Keratinocyte (primary cell): ENCODE measurements at places on chromosomes 11 and 22. TPM values are rescaled to one million over a fixed set of nuclear protein-coding genes. Genes with fewer than 3 reads are reported as not detected.

DNA sequence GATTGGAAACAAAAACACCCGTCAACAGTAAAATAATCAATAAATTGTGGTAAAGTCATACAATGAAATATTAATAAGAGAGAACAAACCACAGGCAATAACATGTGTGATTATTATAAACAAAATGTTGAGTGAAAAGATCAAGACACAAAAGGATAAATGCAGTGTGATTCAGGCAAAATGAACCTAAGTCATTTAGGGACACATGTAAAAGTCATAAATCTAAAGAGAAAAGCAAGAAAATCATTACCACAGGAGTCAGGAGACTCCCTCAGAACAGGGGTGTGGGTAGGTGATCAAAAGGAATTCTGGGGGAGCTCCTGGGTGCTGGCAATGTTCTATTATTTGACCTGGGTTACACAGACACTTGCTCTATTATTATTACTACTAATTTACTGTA is 47.9 kb upstream of the PPP2R1B start:
- H3K27ac ChIP-seq = no peak overlapping the region
- no peak for DNase-seq
- no peaks in the 10 kb centered on the region for H3K36me3 ChIP-seq
- no peaks in the 10 kb centered on the region for H3K4me1 ChIP-seq
- no peak overlapping the region for H3K4me3 ChIP-seq

DNA sequence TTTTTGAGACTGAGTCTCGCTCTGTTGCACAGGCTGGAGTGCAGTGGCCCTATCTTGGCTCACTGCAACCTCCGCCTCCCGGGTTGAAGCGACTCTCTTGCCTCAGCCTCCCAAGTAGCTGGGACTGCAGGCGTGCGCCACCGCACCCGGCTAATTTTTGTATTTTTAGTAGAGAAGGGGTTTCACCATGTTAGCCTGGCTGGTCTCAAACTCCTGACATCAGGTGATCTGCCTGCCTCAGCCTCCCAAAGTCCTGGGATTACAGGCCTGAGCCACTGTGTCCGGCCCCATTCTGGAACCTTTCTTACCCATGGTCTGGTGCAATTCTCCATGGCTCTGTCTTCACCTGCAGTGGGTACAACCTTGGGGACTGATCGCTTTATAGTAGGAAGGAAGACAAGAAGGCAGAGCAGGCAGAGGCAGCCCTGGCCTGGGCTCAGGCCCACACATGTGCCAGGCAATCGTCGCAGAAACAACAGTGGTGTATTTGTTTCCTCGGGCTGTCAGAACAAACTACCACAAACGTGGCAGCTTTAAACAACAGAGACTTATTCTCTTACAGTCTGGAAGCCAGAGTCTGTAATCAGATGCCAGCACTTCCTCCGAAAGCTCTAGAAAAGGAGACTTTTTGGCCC is 4.0 kb upstream of the PTGDR2 start:
- H3K4me1 ChIP-seq = no peaks in the 10 kb centered on the region
- no peaks in the 10 kb centered on the region for H3K36me3 ChIP-seq
- no peaks in the 10 kb centered on the region for H3K27me3 ChIP-seq
- DNase-seq = no peak
- no peak overlapping the region for H3K4me3 ChIP-seq

- H3K4me1 ChIP-seq = peaks cover 12% of the 10 kb centered on the region
- no peaks in the 10 kb centered on the region for H3K27me3 ChIP-seq
- H3K27ac ChIP-seq = no peak overlapping the region
These were observed 21.4 kb upstream of the TMEM184B start for GRCh38 chr22:38294193-38294592.

GRCh38 chr11:36098087-36098486 is 154.2 kb downstream of the LDLRAD3 start:
- no peak overlapping the region for H3K27ac ChIP-seq
- no peaks in the 10 kb centered on the region for H3K4me1 ChIP-seq
- H3K36me3 ChIP-seq = peaks cover 5% of the 10 kb centered on the region
- no peaks in the 10 kb centered on the region for H3K27me3 ChIP-seq

The MIF gene
- polyA plus RNA-seq = 162 to 812 TPM (median 340 TPM) in 3 replicates

DNA sequence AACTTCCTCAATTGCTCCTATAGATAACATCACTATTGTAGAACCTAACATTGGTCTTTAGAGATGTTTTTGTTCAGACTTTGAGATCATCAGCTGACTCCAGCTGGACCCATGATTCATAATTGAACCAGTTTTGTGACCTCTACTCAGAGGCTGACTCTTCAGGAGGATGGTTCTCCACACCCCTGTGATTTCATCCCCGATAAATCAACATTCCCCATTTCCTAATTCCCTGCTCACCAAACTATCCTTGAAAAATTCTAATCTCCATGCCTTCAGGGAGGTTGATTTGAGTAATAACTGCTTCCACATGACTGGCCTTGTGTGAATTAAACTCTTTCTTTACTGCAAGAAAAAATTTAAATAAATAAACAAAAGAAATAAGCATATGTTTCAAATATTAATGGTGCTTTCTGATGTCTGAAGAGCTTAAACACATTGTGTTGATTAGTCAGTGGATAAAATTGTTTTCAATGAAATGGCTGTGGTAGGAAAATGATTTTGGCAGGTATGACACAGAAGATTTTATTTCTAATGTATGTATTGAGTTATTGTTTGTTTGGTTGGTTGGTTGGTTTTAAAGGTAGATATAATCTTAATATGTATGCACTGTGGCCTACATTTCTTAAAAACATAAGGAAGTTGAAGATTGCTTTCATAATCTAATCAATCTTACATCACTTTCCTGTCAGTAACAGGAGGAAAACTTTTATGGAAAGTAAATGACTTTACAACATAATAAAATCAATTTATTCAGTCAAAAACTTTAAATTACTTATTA is 427.9 kb upstream of the CCDC179 start:
- H3K36me3 ChIP-seq = no peaks in the 10 kb centered on the region
- H3K4me3 ChIP-seq = no peak overlapping the region
- no peak for DNase-seq
- no peak overlapping the region for H3K27ac ChIP-seq

GRCh38 chr11:95050595-95051202 is 1.5 kb downstream of the KDM4F start:
- H3K27ac ChIP-seq = no peak overlapping the region
- DNase-seq = no peak
- no peaks in the 10 kb centered on the region for H3K4me1 ChIP-seq
- no peaks in the 10 kb centered on the region for H3K36me3 ChIP-seq
- H3K4me3 ChIP-seq = no peak overlapping the region
- peaks cover 7% of the 10 kb centered on the region for H3K27me3 ChIP-seq

DNA sequence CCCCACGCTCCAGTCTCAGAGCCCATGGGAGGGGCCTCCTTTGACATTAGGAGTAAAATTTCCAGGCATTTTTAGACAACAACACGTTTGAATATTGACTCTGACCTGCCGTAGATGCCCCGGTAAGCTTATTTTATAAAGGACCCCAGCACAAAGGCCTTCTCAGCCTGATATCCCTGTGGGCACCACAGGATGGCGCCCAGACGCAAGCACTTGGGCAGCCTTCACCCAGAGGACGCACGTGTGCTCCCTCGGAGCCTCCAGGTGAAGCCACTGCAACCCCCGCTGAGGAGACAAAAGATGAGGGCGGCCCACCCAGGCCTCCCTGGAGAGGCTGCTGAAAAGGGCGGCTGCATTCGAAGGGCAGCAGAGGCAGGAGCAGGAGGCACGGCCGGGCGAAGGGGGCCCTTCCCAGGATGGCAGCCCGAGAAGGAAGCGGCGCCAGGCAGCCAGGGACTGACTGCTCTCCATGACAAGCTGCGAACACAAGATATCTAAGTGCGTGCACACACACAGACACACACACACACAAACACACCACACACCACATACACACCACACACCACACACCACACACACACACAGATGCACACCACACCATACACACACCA is 15.2 kb upstream of the TH start:
- no peak overlapping the region for H3K27ac ChIP-seq
- H3K4me1 ChIP-seq = peaks cover 14% of the 10 kb centered on the region
- DNase-seq = no peak
- H3K36me3 ChIP-seq = no peaks in the 10 kb centered on the region
